ENCODE measurements at places on chromosomes 5 and 9.
A peak's percentile ranks its signal among the peaks of the same experiment; 100 is the strongest.

DNA sequence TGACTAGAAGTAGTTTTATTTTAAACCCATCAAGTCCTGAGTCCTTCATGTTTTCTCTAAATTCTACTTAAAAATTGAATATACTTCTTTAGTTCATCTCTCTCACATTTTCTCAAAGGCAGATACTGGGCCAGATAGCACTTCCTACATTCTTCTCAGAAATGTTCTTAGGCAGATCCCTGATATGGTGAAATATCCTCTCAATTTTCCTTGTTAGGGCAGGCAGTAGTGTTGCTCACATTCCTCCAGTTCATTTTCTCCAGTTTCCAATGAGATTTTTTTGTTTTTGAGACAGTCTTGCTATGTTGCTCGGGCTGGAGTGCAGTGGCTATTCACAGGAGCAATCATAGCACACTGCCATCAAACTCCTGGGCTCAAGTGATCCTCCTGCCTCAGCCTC, 5.7 kb downstream of the GCNT1 start:
- H3K4me3 ChIP-seq, result no peak overlapping the region
- H3K27ac ChIP-seq, result no peak overlapping the region
- H3K4me1 ChIP-seq, result peaks cover 12% of the 10 kb centered on the region
- no peaks in the 10 kb centered on the region for H3K36me3 ChIP-seq
- H3K27me3 ChIP-seq, result no peaks in the 10 kb centered on the region

- no peaks in the 10 kb centered on the region for H3K36me3 ChIP-seq
- H3K27me3 ChIP-seq, result no peaks in the 10 kb centered on the region
- H3K27ac ChIP-seq, result no peak overlapping the region
- H3K4me1 ChIP-seq, result peaks cover 2% of the 10 kb centered on the region
- no peak for DNase-seq
These were observed 5.5 kb downstream of the C7 start for GRCh38 chr5:40914835-40915234.

DNA sequence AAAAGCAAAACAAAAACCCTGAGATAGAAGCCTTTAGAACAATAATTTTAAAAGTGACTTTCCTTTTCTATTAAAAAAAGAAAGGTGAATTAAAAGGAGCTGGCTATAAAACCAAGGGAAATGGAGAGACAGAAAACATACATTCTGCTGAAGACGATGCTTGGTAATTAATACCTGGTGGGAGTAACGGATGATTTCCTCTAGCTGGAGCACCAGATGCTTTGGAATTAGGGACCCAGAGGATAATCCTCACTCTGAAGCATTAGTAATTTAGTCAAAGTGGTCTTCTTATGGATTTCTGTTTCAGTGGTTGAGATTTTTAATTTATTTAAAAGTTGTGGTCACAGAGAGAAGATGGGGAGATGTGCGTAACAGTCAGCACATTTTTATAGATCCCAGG, 982.5 kb downstream of the TLE4 start:
- H3K4me1 ChIP-seq, result no peaks in the 10 kb centered on the region
- no peak for DNase-seq
- H3K36me3 ChIP-seq, result no peaks in the 10 kb centered on the region
- H3K4me3 ChIP-seq, result no peak overlapping the region

- no peaks in the 10 kb centered on the region for H3K36me3 ChIP-seq
- H3K27me3 ChIP-seq, result no peaks in the 10 kb centered on the region
- DNase-seq, result no peak
- H3K4me3 ChIP-seq, result no peak overlapping the region
These were observed 71.2 kb upstream of the GNA14 start for GRCh38 chr9:77719321-77719720.

DNA sequence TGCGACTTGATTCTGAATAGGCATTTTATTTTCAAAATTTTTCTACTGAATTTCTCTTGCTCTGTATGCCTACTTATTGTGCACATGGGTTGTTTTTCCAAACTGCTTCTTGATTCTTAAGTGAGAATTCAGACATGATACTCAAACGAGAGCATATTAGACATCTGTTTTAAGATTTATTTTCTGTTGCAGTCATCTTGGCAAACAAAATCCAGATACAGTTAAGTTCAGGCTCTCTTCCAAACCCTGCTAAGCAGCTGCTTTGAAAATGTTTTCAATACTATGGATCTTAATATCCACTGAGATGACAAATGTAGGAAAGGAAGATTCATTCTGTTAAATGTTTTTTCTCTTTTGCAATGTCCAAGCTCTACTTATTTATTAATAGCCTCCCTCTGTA, 4.5 kb downstream of the TMEM215 start:
- no peak overlapping the region for H3K4me3 ChIP-seq
- no peaks in the 10 kb centered on the region for H3K27me3 ChIP-seq
- no peak overlapping the region for H3K27ac ChIP-seq
- no peaks in the 10 kb centered on the region for H3K36me3 ChIP-seq

- DNase-seq, result no peak
- no peak overlapping the region for H3K27ac ChIP-seq
- no peaks in the 10 kb centered on the region for H3K36me3 ChIP-seq
- no peaks in the 10 kb centered on the region for H3K4me1 ChIP-seq
These were observed 125.9 kb upstream of the OSMR start for GRCh38 chr5:38719916-38720315.

- H3K4me3 ChIP-seq, result no peak overlapping the region
- DNase-seq, result no peak
- peaks cover 14% of the 10 kb centered on the region for H3K4me1 ChIP-seq
- no peaks in the 10 kb centered on the region for H3K27me3 ChIP-seq
These were observed 39.7 kb downstream of the RAPGEF6 start for GRCh38 chr5:131595088-131596033.

DNA sequence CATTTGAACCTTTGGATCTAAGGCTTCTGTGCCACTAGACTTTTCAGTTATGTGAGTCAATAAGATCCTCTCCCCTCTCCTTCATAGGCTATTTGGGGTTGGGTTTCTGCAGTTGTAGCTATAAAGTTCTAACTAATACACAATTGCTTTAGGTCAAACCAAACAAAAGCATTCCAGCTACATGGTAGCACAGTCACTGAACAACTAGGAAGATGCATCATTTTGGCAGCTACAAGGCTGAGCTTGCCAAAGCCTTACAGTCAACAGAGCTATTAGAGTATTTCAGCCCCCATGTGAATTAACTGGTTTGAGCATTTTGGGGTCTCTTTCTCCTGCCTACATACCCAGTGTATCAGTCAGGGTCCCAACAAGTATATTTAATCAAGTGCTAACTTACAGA, 234.6 kb downstream of the ZNF608 start:
- H3K4me1 ChIP-seq, result no peaks in the 10 kb centered on the region
- no peaks in the 10 kb centered on the region for H3K36me3 ChIP-seq
- H3K4me3 ChIP-seq, result no peak overlapping the region
- no peak for DNase-seq
- no peaks in the 10 kb centered on the region for H3K27me3 ChIP-seq

DNA sequence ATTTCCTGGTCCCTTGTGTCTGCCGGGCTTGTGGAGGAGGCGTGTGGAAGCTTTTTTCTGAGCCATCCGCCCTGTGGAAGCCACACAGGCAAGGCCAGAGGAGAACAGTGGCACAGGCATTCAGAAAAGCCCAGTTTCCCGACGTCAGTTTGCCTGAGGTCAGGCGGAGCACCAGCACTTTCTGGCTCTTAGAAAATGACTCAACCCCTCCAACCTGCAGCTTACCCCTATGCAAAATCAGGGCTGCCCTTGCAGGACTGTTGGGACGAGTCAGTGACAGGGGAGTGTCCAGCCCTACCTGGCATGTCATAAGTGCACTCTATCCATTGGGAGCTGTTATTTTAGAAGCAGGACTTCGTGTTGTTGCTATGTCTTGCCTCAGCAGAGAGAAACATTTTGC, 216.0 kb downstream of the NR3C1 start:
- no peak overlapping the region for H3K27ac ChIP-seq
- H3K4me1 ChIP-seq, result peaks cover 12% of the 10 kb centered on the region
- H3K36me3 ChIP-seq, result no peaks in the 10 kb centered on the region
- no peak for DNase-seq

DNA sequence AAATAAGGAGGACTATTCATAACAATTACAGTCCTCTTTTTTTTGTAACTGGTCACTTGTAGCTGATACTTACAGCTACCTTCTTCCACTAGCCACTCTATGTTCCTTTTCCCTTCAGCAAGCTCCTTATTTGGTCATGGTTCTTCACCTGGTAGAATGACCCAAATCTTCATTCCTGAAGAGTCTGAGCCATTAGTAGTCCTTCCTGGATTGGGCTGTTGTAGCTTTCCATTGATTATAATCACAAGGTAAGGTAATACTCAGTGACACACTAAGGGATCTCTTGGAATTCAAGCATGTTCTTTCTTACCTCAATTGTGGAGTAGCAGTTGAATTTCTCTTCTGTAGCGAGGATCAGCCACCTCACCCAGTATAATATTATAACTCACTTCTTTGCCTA, 25.5 kb upstream of the ITGA2 start:
- H3K27ac ChIP-seq, result no peak overlapping the region
- no peak overlapping the region for H3K4me3 ChIP-seq
- H3K4me1 ChIP-seq, result no peaks in the 10 kb centered on the region
- peaks cover 4% of the 10 kb centered on the region for H3K27me3 ChIP-seq
- no peaks in the 10 kb centered on the region for H3K36me3 ChIP-seq

DNA sequence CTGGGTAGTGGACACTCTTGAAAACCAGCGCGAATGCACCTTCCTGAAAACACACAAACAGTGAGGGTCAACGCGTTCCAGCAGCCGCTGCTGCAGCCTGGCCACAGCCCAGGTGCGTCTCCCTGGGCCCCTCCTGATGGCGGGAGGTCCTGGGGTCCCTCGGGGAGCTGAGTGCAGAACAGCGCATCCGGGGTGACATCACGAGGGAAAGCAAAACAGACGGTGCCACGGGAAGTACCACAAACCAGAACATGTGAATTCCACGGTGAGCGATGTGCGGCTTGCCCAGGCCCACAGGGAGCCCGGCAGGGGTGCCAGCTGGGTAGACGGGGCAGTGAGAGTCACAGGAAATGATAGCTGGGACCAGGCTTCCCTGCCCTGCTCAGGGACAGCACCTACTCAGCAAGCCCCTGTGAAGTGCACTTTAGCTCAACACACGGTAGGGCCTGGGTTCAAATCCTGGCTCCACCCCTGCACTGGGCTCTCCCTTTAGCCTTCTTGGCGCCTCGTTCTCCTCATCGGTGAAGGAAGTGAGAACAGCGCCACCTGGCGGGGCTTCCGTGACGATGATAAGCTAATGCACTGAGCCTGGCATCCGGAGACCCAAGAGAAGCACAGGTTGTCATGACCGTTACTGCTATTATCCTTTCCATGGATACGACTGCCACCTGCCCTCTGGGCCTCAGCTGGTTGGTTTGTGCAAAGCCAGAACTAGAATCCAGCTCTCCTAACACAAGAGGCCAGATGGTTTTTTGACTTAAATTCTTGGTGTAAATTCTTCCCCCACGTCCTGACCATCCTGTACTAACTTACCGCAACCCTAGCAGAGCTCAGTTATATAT, 24.6 kb downstream of the GFPT2 start:
- no peaks in the 10 kb centered on the region for H3K27me3 ChIP-seq
- DNase-seq, result peak; percentile 86
- H3K4me1 ChIP-seq, result peaks cover 24% of the 10 kb centered on the region
- H3K27ac ChIP-seq, result no peak overlapping the region
- no peak overlapping the region for H3K4me3 ChIP-seq

DNA sequence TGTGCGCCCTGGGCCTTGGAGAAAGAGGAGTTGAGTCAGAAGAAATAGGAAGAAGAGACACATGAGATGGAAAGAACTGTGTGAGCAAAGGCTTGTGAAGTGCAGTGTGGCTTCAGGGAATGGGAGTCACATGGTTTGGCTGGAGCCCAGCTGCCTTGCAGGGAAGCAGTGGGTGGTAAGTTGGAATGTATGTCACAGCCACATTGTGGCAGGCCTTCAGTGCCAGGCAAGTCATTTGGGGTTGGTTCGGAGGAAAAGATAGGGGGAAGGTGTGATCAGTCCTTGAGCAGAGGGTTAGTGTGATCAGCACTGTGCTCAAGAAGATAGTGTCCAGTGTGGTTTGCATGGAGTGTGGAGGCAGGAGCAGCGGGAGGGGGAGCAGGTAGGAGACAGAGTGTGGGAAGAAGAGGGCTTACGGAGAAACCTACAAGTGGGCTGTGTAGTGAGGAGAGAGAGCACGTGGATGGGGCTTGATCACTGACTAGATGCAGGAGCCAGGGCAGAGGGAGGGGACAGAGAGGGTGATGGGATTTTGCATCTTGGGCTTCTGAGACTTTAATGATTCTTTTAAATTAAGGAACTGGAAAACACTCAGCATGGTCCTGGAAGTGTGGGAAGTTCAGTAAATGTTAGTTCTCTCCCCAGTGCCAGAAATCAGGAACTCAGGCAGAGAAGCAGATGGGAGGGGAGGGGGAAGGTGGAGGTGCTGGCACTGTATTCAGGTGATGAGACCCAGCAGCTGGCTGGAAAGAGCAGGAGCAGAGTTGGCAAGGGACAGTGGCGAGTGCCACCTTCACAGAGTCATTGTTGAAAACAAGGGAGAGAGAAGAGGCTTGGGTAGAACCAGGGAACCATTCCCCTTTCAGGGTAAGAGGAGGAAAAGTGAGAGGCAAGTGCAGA, 46.6 kb downstream of the ARHGAP26 start:
- no peaks in the 10 kb centered on the region for H3K27me3 ChIP-seq
- H3K36me3 ChIP-seq, result no peaks in the 10 kb centered on the region
- H3K27ac ChIP-seq, result no peak overlapping the region

DNA sequence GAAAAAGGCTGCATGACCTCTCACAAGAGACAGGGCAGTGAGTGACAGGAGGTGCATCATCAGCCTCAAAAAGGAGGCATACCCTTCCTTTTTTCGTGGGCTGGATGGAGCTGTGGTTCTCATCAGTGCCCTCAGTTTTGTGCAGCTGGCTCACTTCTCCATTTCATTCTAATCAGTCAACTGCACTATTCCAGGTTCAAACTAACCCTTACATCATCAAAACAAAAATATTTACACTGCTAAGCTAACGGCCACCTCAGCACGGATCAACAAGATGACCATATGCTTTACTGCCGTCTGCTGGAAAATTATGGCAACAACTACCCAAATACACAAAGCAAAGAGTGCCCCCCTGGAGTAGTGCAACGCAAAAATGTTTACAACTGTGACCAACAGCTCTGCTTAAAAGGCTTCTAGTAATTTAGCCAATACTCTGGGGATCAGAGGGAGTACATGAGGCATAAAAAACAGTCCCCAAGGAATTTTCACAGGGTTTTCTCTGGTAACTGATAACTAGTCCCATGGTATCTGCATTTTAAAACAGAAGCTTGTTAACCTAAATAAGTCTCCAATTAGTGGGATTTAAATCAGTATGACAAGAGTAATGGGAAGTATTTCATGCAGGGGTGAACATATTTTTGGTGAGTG, 10.8 kb downstream of the KCNV2 start:
- H3K4me3 ChIP-seq, result no peak overlapping the region
- no peaks in the 10 kb centered on the region for H3K36me3 ChIP-seq
- peaks cover 13% of the 10 kb centered on the region for H3K4me1 ChIP-seq
- no peaks in the 10 kb centered on the region for H3K27me3 ChIP-seq
- DNase-seq, result peak; percentile 73

Data from body of pancreas (tissue), 4 donors.